Renal cortical epithelial cell (primary cell): ENCODE measurements at places on chromosomes 16 and 17.

DNA sequence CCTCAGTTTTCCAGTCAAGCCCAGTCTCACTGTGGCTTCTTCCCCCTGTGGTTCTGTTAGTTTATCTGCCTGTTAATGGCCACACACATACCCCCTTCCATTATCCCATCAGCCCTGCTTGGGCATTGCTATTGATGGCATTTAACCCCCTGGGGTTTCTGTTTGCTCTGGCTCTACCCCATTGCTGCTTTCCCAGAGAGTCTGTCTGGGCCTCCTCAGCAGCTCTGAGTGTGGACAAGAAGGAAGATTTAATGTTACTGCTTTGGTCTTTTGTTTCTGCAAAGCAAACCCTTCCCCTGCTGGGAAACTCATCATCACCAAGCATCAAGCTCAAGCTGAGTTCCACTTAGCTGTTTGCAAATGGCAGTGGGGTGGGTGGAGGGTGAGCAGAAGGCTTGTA, 162.7 kb downstream of the CCT6B start:
- no peak for DNase-seq

- peak; percentile 58 for DNase-seq
Measured at GRCh38 chr16:19284207-19284606, 1.3 kb upstream of the CLEC19A start.

- DNase-seq, result peak; percentile 23
Measured at GRCh38 chr16:12119562-12119961, 143.0 kb downstream of the SNX29 start.

- no peak for DNase-seq
Measured at GRCh38 chr16:86869288-86870022, 291.1 kb downstream of the FOXL1 start.

DNA sequence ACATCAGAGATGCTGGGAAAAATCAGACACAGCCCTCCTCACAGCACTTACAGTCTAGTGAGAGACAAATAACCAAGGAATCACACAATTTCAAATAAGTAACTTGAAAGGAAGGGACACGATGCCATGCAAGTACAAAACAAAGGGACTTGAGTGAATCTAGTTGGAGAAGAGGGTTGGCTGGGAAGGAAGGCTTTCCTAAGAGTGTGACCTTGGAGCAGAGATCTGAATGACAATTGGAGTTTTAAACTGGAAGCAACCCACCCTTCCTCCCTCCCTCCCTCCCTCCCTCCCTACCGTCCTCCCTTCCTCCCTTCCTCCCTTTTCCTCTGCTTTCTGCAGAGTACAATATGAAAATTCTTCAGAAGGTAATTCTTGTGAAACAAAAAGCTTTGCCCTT, 31.1 kb downstream of the ADAMTS18 start:
- no peak for DNase-seq

GRCh38 chr17:3512505-3513171, 36.8 kb downstream of the ASPA start:
- DNase-seq, result no peak

DNA sequence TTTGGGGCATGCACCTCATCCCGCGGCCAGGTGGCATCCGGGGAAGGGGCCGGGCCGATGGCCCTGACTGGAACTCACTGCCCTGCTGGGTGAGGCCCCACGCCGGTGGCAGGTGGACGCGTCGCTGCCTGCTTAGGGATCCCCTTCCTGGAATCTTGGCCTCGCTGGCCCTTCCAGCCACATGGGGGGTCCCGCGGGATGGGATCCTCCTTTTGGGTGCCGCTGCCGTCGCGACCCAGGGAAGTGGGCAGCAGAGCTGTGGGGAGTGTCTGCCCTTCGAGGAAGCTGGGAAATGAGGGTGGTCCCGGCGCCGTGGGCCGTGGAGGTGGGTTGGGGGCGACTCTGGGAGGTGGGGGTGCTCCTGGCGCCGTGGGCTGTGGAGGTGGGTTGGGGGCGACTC, 12.8 kb downstream of the METRNL start:
- no peak for DNase-seq

DNA sequence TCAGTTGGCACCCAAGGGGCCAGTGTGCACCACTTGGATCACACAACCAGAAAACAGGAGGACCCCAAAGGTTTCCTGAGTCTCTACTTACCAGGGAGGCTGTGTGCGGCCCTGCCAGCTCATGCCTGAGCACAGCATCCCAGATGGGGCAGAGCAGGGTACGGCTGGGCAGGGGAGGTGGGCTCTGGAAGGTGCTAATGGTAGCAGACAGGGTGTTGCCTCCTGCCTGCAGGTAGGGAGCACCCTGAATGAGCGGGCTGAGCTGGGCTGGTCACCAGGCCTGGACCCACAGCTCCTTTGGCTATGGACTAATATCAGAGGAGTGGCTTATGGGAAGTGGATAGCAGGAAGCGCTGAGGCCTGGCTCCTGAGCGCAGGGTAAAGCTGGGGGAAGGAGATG, 14.6 kb downstream of the RECQL5 start:
- no peak for DNase-seq

DNA sequence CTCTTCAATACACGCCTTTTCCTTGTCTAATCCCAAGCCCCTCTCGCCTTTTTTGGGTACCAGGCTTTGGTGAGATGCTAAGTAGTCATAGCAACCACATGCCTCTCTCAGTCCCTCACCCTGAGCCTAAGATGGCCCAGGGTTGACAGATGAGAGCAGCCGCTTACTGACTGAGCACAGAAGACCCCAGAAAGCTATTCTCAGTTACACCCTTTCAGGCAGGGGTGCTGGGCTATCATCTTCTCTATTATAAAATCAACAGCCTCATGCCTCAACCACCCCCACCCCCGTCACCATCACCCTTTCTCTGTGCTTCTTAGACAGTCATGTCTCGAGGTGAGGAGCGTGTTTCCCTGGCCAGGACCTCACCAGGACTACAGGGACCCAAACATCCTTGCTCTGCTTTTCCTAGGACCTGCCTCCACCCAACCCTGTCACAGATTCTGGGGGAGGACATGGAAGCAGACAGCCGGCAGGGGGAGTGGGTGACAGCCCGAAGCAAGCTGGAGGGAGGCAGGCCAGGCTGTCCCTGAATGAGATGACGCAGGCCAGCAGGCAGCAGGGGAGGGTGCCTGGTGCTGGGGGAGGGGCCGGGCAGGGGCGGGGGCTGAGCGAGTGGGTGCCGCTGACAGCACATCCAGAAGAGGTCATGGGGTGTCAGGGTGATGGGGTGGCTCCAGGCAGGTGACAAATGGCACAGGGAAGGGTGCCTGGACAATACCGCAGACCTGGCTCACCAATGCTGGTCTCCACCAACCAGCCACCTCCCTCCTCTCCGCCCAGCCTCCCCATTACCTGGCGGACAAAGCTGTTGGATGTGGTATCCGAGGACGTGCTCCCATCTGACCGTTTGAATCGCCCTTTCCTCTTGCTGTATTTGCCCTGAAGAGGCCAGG, 3.1 kb downstream of the CACNB1 start:
- DNase-seq, result no peak

- DNase-seq, result no peak
Measured at GRCh38 chr16:20746461-20746860, 4.8 kb upstream of the THUMPD1 start.

DNA sequence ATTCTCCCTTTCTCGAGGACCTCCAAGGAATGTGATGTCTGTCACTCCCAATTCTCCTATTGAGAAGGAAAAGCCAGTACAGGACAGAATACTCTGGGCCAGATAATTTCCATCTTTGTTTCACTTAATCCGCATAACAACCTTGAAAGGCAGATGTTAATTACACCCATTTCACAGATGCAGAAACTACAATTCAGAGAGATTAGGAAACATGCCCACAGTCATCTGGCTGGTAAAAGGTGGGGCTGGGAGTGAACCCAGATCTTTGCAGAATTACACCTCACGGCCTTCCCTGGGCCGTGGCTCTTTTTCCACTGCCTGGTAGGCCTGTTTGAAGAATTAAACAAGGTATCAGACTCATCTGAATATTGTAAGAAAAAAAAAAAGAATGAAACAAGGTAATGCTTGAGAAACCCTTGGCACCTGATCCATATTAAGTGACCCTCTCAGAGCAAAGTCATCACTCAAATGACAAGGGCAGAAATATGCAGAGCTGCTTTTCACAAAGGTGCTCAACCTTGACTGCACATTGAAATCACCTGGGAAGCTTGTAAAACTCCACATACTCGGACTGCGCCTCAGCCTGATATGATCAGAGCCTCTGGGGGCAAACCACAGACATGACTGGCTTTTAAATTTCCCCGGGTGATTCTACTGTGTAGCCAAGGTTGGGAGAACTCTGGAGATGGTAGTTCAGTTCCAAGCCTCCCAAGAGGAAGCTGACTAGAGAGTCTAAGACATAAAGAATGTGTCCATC, 16.6 kb upstream of the G6PC1 start:
- DNase-seq, result peak; percentile 74

- no peak for DNase-seq
Measured at GRCh38 chr16:14106961-14107360, 35.8 kb downstream of the MRTFB start.

DNA sequence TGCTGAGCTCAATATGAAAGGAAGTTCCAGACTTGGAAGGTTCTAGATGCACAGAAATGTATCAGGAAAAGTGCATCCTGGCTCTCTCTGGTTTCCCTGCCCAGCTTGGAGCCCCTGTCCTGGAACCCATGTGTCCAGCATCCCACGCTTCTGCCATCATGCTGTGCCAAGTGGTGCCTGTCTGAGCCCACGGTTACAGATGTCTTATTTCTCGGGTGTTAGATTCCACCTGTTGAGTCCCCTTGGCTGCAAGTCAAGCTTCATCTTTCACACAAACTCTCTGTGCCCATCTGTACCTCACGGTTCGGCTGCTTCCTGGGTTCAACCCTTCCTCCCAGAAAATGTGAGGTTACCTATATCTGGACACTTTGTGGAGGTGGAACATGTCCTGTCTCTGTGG, 22.5 kb downstream of the OR1D5 start:
- no peak for DNase-seq

GRCh38 chr17:3724378-3725077, 825 bp downstream of the HASPIN start:
- DNase-seq, result no peak

GRCh38 chr17:33972763-33973162, 282.3 kb upstream of the CCL2 start:
- DNase-seq, result no peak

DNA sequence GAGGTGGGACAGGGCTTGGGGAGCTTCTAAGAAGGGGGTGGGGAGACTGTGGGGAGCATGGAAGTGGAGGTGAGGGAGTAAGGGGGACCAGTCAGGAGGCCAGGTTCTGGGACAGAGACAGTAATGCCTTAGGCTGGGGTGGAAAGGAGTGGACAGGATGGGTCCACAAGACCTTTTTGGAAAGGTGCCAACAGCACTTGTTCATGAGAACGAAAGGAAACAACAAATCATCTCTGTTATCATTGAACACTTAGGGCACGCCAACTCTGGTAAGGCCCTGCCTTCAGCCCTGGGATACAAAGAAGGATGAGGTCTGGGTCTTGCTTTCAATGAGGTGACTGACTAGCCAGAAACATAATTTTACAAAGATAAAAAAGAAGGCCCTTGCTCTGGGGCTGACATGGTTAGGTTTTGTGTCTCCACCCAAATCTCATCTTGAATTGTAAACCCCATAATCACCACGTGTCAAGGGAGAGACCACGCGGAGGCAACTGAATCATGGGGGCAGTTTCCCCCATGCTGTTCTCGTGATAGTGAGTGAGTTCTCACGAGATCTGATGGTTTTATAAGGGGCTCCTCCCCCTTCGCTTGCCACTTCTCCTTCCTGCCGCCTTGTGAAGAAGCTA, 113.8 kb downstream of the SLC39A11 start:
- no peak for DNase-seq

DNA sequence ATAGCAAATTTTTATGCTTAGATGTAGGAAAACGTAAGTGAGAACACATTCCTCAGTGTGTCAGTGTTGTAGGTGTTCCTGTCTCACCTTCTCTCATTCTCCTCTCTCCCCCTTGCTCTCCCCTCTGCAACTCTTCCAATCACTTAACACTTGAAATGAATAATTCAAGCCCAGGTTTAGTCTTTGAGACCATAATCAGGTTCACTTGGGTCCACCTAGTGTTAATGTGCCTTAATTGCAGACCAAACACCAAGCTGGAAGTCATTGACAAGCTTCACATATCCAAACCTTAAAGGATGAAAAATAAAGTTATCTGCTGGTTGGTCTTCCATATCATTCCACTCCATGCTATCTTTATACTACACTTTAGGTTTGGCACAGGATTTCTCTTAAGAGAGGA, 37.0 kb downstream of the STXBP4 start:
- DNase-seq, result peak; percentile 54

DNA sequence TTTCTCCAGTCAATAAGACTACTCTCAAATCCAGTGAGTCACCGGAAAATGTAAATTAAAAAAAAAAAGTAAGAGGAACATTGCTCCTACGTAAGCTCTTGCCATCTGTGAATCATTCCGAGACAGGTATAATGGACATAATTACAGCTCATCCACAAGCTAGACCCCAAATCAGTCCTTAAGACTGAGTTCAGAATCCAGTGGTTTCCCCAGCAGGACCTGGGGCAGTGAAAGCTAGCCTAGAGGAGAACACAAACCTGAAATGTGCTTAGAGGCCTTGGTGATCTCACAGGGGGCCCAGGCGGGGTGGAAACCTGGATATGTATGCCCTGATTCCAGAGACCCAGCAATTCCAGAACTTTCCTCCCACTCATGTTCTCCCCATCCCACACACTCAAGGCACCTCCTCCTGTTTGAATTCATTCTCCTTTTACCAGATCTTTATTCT, 132.0 kb downstream of the COPRS start:
- DNase-seq, result peak; percentile 21

DNA sequence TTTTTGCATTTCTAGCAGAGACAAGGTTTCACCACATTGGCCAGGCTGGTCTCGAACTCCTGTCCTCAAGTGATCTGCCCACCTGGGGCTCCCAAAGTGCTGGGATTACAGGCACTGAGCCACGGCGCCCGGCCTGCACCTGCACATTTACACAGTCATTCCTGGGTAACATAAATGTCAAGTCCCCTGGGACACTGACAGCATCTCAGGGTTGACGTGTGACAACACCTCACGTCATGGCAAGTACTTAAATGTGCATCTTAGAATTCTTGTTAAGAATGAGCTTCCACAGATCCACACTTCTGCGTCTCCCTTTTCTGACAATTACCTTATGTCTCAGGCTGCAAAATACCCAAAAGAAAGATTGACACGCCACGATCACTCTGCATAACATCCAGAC, 80.5 kb downstream of the ABR start:
- DNase-seq, result no peak

GRCh38 chr17:66885417-66885816, 50.5 kb downstream of the CACNG5 start:
- no peak for DNase-seq

DNA sequence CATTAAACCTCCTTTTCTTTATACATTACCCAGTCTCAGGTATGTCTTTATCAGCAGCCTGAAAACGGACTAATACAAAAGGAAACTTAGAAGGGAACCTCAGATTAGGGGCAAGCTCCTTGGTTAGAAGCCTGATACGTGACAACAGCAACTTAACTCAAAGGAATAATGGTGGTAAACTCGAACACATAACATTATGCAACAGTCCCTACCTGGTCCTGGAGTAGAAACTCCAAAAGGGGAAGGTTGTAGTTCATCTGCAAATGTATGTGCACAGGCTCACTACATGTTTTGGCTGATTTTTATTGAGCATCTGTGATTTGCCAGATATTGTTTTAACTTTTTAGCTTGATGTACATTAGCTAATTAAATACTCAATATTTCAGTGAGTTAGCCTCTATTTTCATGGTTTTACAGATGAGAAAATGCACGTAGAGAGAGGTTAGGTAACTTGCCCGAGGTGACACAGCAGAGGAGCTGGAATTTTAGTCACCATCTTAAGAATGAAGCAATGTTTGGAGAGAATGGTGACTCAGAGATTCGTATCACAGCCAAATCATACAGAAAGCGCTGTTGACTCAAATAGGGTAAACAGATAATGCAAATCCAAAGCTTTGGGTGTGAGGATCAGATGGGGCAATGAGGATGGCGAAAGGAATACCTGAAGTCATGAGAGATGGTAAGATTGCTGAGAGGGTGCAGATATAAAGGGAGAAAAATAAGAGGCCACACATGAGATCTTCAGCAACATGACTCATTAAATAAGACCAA, 194.9 kb upstream of the RBFOX1 start:
- no peak for DNase-seq
